Hematopoietic multipotent progenitor cell treated with erythropoietin and hydrocortisone succinate and interleukin-3 and kit ligand, for 4 days (in vitro differentiated cells): ENCODE measurements at places on chromosomes 4 and X.
A peak's percentile ranks its signal among the peaks of the same experiment; 100 is the strongest.

DNA sequence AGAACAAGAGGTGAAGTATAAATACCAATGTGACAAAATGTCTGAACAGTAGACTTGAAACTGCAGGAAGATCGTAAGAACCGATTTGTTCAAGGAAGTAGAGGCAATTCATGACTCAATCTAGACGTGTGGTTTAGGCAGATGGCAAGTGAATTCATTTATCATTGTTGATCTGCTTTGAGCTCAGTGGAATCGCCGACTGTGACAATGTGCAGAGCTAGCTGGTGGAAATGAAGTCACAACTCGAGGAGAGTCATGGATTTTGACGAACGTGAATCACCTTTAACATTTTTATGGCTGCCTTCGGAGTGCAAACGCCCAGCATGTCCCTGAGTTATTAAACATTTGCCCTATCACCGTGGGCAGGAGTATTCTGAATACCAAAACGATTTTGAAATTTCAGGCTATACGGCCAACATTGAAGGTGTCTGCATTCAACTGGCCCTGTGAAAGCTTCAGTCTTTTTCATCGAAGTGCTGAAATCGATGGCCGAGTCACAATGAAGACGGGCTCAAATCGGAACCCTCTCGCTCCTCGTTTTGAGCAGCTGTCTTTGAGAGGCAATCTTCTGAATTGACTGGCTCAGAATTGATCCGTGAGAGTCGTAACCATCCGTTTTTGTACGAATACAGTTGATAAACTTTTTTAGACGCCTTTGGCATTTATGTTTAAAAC is 689 bp upstream of the OGT start:
- peak; percentile 73 for DNase-seq

DNA sequence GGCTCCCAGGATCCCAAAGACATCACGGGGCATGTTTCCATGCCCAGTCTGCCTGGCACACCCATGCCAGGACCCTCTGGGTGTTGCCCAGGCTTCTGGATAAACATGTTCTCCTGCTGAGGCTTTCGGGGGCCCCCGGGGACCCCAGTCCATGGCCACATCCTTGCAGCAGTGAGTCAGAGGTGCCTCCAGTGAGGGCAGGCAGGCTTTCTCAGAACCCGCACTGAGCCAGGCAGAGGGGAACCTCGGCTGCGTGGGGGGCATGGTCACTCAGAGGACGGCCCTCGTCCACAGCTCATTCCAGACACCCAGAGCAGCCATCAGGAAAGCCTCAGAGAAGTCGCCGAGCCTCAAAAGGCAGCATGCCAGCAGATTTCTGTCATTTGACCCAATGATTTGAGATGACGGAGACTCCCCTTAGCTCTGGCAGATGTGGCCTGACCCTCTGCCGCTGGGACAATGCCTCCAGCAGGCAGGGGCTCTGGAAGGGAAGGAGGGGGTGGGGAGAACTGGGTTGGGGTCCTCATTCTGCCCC is 54.8 kb downstream of the PPP2R2C start:
- no peak for DNase-seq

- DNase-seq: no peak
Measured at GRCh38 chr4:158020176-158020575, 152.6 kb downstream of the GASK1B start.

DNA sequence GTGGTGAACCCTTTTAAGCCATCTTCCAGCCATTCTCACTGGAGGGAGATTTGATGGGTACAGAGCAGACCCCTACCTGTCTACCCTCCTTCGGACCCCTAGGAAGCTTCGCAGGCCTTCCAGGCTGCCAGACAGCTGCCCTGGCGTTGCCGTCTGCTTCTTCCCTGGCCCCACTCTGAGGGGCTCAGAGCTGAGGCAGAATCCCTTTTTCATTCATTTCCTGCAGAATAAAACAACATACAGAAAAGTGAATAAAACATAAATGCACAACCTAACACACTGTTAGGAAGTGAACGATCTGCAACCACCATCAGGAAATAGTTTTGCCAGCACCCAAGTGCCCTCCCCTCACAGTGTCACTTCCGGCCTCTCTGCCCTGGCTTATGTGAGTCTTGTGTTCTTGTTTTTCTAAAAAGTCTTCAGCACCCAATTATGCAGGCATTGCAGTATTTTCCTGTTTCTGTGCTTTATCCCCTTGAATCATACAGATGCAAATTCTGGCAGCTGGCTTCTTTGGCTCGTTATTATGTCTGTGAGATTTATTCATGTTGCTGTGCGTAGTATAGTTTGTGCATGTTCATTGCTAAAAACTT is 5.6 kb upstream of the ADD1 start:
- DNase-seq: peak; percentile 92

DNA sequence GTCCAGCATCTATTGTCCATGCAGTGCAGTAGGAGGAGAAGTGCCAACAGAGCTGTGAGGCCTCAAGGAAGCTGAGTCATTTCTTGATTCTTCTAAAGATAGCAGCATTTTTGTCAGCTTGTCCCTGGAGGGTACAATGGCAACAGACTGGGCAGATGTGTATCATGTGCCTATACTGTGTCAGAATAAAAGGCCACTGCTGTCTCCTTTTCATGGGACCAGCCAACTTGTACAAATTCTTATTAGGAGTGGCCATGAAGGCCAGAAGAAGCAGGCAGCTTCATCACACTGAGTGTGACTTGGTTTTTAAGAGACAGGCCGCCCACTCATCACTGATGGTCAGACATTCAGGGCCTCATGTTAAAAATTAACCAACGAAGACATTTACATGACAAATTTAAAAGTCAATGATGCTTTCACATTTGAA is 185.0 kb upstream of the FAM241A start:
- DNase-seq: peak; percentile 73

- DNase-seq: no peak
Measured at GRCh38 chr4:149279776-149280175, 535.9 kb downstream of the IQCM start.
